ENCODE measurements at places on chromosomes 11 and 22.

DNA sequence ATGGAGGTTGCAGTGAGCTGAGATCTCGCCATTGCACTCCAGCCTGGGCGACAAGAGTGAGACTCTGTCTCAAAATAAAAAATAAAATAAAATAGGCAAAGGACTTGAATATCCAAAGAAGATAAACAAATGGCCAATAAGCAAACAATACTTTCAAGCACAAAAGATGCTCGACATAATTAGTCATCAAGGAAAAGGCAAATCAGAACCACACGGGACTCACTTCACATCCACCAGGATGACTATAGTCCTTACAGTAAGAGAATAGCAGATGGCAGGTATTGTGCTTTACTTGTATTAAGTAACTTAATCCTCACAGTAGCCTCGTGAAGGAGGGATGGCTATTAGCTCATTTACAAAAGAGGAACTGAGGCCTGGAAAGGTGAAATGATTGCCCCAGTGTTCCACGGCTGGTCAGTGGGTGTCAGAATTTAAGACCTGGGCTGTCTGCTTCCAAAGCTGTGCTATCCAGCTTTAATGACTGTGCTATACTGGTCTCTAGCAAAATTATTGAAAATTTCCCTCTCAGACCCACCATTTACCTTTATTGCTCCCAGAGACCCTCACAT is 40.2 kb upstream of the RBFOX2 start:
- DNase-seq = no peak

GRCh38 chr22:39446239-39446721 is 10.5 kb upstream of the MGAT3 start:
- no peak for DNase-seq

DNA sequence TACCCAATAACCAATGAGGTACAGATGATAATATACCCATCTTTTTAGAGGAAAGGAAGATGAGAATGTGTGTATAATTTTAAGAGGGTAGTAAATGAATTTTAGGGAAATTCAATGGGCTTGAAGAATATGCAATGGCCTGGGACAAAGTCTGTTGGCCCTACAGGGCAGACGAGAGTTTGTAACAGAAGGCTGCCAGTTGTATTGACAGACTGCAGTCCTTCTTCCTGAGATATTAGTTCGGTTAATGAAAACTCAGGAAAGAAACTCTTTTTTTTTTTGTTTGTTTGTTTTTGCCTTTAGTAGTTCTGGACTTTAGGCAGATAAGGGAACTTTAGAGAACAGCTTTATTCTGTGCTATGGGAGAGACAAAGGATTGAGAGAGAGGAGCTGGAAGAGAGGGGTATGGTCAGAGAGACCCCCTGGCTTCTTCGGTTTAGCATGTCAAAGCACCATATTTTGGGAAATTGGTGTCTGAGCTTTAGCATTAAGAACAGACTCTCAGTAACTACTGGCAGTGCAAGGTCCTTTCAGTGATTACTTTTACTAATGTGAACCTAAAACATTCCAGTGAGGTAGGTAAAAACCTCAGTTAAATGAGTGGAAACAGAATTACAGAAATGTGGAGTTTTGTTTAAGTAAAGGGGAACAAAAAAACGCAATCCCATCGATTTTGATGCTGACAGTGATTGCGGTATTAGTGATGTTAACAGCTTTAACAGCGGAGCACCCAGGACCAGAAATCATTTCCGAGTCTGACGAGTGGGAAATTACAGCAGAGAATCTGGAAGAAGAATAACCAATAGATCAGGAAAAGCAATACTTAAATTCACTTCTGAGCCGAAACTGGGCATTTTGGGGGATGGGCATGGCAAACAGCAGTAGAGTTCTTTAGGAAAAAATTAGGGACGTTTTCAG is 644 bp upstream of the NAALAD2 start:
- DNase-seq = no peak

DNA sequence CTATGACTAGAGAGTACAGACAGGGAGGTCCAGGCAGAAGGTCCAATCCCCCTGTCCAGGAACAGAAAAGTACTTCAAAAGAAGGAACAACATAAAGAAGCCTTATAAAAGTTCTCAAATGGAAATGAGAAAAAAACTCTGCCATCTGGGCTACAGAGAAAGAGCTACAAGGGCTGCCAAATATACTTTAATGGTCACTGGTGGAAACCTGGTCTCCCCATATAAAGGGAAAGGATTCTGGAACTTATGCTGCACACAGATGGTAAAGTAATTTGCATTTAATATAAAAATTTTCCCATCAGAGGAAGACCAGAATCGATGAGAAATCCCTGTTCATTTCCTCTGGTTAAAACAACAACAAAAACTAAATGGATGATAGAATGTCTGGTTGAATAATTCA is 119.4 kb upstream of the MTMR2 start:
- DNase-seq = no peak

GRCh38 chr11:60791153-60791933 is 6.2 kb downstream of the MS4A10 start:
- no peak for DNase-seq

DNA sequence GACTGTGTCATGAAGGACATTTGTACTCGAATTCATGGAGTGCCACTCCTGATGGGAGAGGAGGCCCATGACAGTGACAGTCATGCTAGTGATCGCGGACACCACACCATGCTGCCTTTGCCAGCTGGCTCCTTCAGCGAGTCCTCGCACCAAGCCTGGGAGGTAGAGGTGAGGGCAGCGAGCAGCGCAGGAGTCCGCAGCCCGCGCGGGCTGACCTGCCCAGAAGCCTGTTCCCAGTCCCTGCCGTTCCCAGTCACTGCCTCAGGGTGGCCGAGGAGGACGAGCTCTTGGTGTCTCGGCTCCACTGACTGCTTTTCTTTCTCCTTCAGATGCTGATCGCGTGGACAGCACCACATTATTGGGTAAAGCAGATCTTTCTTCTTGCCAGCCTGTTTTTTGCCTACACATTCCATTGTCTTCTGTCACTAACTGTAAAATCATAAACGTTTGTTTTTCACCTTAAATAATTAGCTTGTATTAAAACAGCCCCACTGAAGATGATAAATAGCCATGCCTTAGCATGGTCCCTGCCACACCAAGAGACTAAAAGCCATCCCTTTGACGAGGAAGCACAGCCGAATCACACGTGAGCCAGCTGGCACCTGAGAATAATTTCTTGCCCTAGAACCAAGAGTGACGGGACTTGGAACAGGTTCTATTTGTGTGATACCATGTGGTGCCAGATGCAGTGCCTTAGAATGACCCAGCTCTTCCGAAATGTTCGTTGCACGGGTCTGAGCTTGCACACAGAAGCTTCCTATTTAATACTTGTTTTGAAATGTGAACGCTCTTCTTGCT is 25.5 kb downstream of the FAM118A start:
- no peak for DNase-seq

GRCh38 chr22:19473578-19473977 is 5.4 kb downstream of the UFD1 start:
- peak; percentile 21 for DNase-seq

- no peak for DNase-seq
These were observed 105.4 kb downstream of the TTC28 start for GRCh38 chr22:28574159-28574788.

GRCh38 chr11:14584035-14584363 is 59.6 kb upstream of the PDE3B start:
- DNase-seq = no peak

DNA sequence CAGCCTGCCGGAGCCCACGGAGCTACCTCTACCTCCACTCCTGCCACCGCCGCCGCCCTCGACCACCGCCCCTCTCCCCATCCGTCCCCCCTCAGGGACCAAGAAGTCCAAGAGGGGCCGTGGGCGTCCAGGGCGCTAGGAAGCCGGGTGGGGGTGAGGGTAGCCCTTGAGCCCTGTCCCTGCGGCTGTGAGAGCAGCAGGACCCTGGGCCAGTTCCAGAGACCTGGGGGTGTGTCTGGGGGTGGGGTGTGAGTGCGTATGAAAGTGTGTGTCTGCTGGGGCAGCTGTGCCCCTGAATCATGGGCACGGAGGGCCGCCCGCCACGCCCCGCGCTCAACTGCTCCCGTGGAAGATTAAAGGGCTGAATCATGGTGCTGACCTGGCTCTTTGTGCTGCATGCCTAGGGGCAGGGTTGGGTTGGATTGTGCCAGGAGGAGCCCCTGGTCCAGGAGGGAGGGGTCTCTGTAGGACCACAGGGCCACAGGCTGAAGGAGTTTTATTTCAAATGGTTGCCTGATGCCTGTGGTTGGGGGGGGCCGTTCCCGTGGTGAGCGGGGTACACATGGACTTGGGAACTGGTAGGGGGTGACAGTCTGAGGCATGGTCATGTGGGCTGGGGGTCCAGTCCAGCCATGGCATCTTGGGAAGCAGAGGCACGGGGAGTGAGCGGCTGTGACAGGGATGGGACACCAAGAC is 2.3 kb downstream of the PTPRCAP start:
- no peak for DNase-seq

DNA sequence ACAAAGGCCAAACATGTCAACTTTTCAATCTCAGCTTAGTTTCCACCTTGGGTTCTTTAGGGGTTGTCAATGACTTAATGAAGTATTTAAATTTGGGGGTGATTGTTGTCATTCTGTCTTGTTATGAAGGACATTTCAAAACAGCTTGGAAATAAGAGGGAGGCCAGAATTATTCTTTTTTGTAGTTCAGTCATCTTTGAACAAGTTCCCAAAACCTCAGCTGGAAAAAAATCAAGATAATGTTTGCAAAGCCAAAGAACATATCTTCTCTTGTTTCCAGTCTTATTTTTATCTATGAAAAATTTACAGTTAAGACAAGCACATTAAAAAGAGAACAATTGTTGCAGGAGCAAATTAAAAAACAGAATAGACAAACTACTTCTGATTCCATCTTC is 612.8 kb downstream of the INSC start:
- DNase-seq = no peak

DNA sequence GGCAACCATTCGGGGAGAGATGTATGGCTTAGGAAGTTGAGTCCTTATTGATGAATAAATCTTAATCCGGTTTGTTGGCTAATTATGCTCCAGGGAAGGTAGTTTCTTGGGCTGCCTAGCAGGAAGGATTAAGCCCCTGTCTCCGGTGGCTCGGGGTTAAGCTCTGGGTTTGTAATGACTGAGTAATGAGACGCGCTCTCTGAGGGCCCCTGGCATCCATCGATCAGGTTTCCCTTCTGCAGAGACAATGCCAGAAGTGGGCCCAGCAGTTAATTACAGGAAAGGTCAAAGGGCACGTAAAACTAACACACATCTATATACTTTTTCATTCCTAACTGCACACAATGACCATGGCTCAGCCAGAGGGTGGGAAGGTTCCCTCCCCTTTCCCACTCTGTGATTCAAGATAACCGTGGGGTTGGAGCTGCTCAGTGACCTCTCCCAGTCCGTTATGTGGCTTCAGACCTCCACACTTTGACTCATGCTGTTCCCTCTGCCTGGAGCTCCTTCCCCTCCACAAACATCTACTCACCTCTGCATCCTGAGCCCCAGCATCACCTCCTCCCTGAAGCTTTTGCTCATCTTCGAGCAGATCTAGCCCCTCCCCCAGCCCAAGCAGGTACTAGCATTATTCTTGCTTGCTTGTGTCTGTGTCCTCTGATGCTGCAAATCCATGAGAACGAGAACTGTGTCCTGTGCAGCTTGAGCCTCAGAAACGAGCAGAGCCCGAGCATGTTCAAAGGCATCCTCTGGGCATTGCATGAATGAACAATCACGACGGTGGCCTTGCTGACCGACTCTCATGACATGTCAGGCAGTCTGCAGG is 16.6 kb downstream of the SCUBE1 start:
- DNase-seq = no peak

GRCh38 chr22:27695925-27696324 is 105.6 kb downstream of the MN1 start:
- DNase-seq = no peak

DNA sequence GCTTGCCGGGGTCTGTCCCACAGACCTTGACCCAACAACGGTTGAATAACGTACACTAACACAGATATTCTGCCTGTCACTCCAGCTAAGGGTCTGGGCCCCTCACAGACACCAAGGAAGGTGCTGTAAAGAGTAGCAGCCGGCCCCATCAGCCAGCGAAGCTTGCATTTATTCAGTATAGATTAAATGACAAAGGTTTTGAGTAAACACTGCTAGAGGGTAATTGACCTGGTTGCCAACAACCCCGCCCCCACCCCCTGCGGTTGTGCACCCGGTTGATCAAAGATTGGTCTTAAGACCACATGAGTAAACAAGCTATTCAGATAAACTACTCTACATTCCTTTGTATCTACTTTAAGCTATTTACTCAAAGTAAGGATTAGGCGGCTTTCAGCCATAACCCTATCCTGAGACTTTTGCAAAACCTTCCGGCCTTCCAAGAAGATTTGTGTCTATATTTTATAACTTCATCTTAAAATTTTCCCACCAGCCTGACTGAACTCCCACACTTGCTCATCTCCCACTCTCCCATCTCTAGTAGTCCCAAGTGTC is 4.8 kb upstream of the CKAP5 start:
- DNase-seq = no peak

GRCh38 chr11:133927690-133928627 is 28.8 kb downstream of the IGSF9B start:
- DNase-seq = peak; percentile 66

GRCh38 chr22:27772081-27772983 is 29.2 kb downstream of the MN1 start:
- DNase-seq = no peak

DNA sequence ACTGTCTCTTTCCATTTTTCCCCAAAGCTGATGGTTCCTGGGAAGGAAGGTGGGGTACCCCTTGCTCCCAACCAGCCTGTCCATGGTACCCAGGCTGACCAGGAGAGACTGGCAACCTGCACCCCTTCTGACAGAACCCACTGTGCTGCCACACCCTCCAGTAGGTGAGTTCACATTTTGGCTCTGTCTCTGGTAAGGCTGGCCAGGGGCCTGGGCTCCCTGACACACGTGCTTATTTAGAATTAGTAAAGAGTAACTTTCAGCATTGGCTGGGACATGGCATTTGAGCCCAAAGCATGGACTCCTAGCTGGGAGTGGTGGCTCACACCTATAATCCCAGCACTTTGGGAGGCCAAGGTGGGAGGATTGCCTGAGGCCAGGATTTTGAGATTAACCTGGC is 35.1 kb downstream of the ARHGAP1 start:
- DNase-seq = no peak

GRCh38 chr22:43923631-43924464 is at the start of gene PNPLA3:
Gene PNPLA3 (plus strand): TSS chr22:43923805. CDS start chr22:43923912, 107 bp downstream.
- peak; percentile 75 for DNase-seq

- DNase-seq = no peak
These were observed 92.8 kb upstream of the APOA1 start for GRCh38 chr11:116930177-116930576.

DNA sequence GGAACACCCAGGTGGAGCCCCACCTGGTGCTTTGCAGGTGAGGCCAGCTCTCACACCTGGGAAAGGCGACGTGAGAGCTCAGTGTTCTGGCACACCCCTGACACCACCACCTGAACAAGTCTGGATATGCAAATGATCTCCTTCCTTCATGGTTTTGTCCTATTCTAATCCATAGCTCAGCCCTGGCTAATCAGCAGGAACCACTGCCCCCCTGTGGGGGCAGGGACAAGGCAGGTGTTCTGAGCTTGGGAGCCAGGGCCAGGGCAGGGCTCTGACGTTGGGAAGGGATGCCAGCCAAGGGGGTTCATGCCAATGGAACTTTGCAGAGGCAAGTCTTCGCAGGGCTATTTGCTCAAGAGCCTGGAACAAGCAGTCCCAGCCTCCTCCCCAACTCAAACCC is 144.2 kb downstream of the TRIM29 start:
- DNase-seq = no peak

All from kidney tubule cell (primary cell).